ENCODE measurements at places on chromosomes 2 and 18. TPM values are rescaled to one million over a fixed set of nuclear protein-coding genes. Genes with fewer than 3 reads are reported as not detected.

DNA sequence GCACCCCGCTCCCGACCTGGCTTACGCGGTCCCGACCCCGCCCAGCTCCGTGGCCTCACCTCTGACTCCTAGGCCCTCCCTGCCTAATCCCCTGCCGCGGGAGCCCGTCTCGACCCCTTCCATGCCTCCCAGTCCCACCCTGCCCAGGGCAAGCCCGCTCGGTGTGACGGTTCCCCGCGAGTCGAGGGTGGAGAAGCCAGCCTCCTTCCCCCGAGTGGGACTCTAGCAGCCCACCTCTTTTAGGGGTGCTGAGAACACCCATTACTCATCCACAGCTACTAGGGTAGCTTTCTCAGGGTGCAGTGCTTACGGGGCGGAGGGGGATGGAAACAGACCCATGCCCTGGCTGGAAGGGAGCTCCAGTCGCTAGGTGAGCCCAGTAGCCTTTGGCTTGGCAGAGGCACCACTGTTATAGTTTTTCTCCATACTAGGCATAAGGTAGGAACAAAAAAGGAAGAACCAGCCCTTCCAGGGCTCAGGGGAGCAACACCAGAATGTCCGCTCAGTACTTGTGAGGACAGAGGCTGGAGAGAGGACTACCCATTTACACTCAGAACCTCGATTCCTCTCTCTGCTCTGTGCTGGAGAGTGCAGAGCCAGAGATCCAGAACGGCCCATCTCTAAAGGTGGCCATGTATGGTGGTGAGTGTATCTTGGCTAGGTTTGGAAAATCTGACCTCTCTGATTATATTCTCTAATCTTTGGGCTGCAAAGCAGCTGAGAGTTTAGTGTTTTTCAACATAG lies 606 bp downstream of the AGBL5 start:
- peak; percentile 27 for DNase-seq

DNA sequence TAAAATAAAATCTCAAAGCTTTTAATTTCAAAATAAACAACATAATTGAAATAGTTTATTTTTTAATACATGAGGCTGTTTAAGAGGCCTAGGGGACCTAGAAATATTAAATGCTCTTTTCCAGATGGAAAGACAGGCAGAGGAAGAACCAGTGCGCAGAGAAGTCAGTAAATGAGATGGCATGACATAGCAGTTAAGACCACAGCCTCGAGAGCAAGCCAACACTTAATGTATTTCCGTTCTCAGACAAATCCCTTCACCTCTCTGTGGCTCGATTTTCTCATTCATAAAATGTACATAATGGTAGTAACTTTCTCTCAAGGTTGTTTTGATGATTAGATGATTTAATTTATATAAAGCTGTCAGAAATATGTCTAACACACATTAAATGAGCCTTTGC lies 405.1 kb upstream of the CWC22 start:
- DNase-seq, result no peak

DNA sequence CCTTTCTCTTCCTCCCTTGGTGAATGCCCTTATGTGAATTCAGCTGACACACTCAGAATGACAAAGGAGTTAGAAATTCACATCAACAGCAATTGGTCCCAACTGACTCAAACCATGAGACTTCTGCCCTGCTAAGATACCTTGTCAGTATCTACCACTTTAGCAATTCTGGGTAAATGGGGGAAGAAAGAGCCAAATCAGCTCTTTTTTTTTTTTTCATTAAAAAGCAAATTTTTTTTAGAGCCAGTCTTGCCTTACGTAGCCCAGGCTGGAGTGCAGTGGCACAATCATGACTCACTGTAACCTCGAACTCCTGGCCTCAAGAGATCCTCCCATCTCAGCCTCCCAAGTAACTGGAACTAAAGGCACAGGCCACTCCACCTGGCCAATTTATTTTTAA lies 1.7 kb upstream of the PPP4R1 start:
- DNase-seq, result no peak

GRCh38 chr2:217875556-217876252 lies 127.1 kb downstream of the TNS1 start:
- DNase-seq, result no peak

DNA sequence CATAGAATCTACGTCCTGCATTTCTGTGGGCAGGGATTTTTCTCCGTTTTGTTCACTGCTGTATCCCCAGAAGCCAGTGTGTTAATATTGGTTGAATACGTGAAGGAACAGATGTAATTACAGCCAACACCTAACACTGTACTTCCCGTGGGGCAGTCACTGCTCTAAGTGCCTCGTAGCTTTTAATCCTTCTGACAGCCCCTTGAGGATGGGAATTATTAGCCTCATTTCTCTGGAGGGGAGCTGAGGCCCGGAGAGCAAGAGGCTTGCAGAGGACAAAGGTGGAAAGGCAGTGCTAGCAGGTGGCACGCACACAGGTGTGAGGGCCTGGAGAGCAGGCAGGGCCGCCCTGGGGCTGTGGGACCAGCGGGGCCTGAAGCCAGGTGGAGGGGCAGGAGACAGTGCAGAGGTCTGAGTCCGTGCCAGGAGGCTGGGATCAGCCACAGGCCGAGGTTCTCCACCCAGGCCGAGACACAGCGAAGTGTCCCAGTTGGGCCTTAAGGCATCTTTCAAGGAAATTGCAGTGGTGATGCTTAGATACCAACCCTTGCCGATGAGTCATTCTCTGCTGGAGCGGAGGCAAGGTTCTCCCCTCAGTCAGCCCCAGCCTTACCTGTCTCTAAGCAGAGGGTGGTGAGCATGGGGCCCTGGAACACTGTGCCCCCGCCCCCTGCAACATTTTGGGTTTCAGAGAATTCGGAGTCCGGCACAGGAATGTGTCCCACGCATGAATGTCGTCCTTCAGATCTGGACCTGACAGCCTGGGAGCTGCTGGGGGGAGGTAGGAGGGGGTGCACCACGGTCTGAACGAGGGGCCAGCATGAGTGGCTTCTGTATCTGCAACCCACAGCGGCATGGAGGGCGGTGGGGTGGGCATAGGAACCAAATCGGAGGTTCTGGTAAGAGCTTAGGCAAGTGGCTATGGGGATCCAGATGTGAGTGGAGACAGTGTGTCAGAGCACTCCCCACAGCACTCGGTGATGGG lies 122.6 kb downstream of the GBX2 start:
- DNase-seq, result no peak

DNA sequence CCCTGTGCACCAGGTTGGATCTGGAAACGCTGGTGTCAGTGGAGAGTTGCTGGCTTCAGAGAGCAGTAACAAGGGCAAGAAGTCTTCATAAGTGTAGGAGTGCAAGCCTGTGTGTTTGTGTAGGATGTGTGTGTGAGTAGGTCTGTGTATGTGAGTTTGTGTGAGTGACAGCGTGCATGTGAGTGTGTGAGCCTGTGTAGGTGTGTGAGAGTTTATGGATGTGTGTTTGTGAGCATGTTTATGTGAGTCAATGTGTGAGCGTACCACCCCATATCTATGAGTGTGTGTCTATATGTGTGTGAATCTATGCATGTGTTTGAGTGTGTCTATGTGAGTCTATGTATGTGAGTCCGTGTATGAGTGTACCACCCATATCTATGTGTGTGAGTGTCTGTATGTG lies 86.5 kb upstream of the ATG16L1 start:
- DNase-seq, result no peak

GRCh38 chr2:219512524-219513216 lies 1.6 kb upstream of the ASIC4 start:
- DNase-seq, result no peak

GRCh38 chr2:10426726-10427617 lies 21.2 kb downstream of the ODC1 start:
- no peak for DNase-seq

GRCh38 chr2:74850496-74851190 lies 16.7 kb downstream of the HK2 start:
- no peak for DNase-seq

DNA sequence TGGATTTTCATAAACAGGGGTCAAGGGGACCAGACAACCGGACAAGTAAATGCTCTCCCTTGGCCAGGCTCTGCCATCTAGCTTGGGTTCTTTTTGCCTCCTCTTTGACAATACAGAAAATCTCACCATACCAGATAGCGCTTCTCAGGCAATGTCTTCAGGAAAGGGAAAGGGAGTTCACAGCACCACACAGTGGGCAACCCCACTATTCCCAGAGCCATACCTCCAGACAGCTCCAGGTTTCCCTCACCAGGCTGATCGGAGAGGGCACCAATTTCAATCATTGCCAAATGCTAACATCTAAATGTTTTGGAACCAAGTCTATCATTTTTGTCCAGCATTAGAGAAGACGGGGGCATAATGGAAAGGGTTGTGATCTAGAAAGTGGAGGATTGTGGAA lies 28.1 kb downstream of the CCDC68 start:
- DNase-seq, result no peak

DNA sequence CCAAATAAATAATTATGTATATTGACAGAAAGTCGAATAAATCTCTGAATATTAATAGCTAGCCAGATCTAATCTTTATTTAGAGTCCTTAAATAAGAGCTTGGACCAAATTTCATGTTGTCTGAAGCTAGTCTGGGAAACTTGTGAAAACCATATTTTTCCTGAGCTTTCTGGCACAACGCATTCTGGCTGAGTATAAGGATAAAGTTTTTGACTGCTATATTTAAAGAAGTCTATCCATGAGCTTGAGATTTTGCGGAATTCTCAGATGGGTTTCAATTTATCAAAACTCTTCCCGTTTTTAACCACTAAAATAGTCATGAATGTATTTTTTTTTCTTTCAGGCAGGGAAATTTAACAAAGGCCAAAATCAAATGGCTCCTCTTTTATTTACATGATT lies 23.8 kb downstream of the FAP start:
- no peak for DNase-seq

GRCh38 chr2:42227491-42227890 lies 58.3 kb downstream of the EML4 start:
- DNase-seq, result no peak

DNA sequence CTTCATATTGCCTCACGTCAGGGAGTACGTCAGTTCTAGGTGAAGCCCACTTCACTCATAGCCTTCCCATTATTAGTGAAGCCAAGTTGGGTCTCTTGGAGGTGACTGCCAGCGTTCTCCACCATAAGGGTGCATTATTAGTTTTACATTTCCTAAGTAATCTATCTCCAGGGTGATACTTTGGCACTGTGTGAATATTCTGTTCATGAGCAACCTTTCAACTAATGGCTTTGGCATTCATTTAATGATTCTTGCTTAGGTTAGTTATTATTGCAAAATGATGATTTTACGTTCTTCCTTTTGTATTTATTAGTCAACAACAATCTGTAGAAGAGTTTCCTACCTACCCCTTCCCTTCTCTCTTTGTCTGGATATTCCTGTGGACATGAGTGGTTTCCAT lies 97.5 kb downstream of the MAP4K4 start:
- DNase-seq, result no peak

- DNase-seq, result no peak
These were observed 3.9 kb downstream of the BOD1L2 start for GRCh38 chr18:57150828-57151227.

- DNase-seq, result no peak
These were observed 24.7 kb downstream of the ODC1 start for GRCh38 chr2:10423400-10423774.

- DNase-seq, result no peak
These were observed 111.6 kb downstream of the AGAP1 start for GRCh38 chr2:235605312-235606003.

- DNase-seq, result no peak
These were observed 2.5 kb upstream of the MAT2A start for GRCh38 chr2:85536479-85536878.

GRCh38 chr18:54020966-54021365 lies 203.5 kb downstream of the MBD2 start:
- no peak for DNase-seq

GRCh38 chr2:219209236-219210195 lies 2.9 kb downstream of the ZFAND2B start:
- DNase-seq, result no peak

DNA sequence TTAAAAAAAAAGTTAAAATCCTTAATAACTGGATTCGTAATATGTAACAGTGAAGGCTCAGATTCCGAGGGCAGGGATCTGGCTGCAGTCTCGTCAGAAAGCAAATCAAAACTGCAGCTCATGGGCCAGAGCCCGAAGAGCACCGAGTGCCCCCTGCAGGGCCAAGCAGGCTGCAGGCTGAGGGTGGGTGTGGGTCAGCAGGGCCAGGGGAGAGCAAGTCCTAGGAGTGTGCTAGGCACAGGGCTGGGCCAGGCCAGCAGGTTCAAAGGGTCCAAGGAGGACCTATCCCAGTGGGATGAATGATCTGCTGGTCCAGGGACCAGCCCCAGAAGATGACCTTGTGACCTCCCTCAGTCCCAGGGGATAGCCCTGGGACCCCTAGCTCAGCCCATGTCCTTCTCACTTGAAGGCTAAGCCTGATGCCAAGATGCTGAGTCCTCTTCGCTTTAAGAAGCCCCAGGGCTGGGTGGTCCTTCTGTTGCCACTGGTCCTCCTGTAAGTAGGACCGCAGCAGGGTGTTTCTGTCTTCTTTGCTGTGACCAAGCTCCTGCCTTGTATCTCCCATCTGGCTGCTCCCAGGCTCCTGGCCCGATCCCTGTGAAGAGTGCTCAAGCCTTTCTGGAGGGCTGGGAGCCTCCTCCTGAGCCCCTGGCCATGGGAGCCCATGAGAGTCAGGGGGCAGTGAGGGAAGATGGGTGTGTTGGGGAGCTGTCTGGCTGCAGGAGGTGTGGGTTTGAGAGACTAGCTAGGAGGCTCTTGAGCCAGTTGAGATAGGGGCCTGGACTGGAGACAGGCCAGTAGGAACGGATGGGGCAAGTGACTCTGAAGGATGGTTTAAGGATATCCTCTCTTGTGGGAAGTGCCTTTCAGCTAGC lies 150.7 kb downstream of the DYSF start:
- DNase-seq, result peak; percentile 15

DNA sequence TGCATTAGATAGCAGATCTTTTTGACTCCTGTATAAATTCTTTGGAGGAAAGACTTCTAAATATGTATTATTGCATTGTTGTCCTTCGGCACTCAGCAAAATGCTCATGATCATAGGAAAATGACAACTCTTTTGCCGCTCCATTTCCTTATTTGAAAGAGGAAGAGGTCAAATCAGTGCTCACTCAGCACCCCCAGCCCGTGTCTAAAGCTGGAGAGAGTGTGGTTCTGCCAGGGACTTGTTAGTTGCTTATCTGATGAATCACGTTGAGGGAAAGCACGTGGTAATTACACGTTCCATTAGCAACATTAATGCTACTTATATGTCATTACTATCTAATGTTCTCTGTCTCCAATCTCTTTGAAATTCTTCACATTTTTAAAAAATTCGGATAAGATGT lies 46.0 kb upstream of the MBP start:
- peak; percentile 54 for DNase-seq

TRAPPC12 gene
- total RNA-seq, result 144 TPM

ASB18 gene
- not detected for total RNA-seq

CFLAR gene
- 1,189 TPM for total RNA-seq

SYT4 gene
- not detected for total RNA-seq

ZC3H6 gene
- 9.8 TPM for total RNA-seq

EMX1 gene
- total RNA-seq, result not detected

CDCA7 gene
- total RNA-seq, result 3.1 TPM

ABCB11 gene
- 3.6 TPM for total RNA-seq

COLEC12 gene
- 43.5 TPM for total RNA-seq

INPP5D gene
- total RNA-seq, result 243 TPM
